A549 treated with GW870086 at 1 μM for 4 hours (cell line): ENCODE measurements at places on chromosomes 4 and X. TPM values are rescaled to one million over a fixed set of nuclear protein-coding genes. Genes with fewer than 3 reads are reported as not detected.

PHF8 gene
- 11.8 to 14.1 TPM (median 12.7 TPM) in 5 replicates for total RNA-seq

ADAM29 gene
- total RNA-seq, result not detected in 5 replicates

MAGEC1 gene
- total RNA-seq, result 0.06 to 0.09 TPM in 2 of 5 replicates, not detected in the others

SRD5A3 gene
- total RNA-seq, result 6.5 to 13.3 TPM (median 11.0 TPM) in 5 replicates

SERTM2 gene
- total RNA-seq, result not detected in 5 replicates

HEPH gene
- total RNA-seq, result 0.06 TPM in 1 of 5 replicates, not detected in the others

CFP gene
- 0.20 to 1.0 TPM (median 0.31 TPM) in 5 replicates for total RNA-seq

SUPT20HL2 gene
- total RNA-seq, result not detected in 5 replicates

CRLF2 gene
- total RNA-seq, result 0.74 to 1.1 TPM (median 0.97 TPM) in 5 replicates

SPOCK3 gene
- total RNA-seq, result 0.29 to 0.71 TPM (median 0.33 TPM) in 5 replicates
